ENCODE measurements at places on chromosomes 6 and 20. TPM values are rescaled to one million over a fixed set of nuclear protein-coding genes. Genes with fewer than 3 reads are reported as not detected.

COL11A2 gene
- total RNA-seq: 0.91 TPM

HDGFL1 gene
- not detected for total RNA-seq

OOEP gene
- total RNA-seq: not detected

TXLNB gene
- total RNA-seq: 0.04 TPM

PHF20 gene
- total RNA-seq: 14.2 TPM

RAET1L gene
- total RNA-seq: not detected

TMC2 gene
- not detected for total RNA-seq

ABCC10 gene
- 6.4 TPM for total RNA-seq

IRAK1BP1 gene
- 1.1 TPM for total RNA-seq

KCNK16 gene
- not detected for total RNA-seq

WFDC5 gene
- not detected for total RNA-seq

ADGB gene
- not detected for total RNA-seq

KCNG1 gene
- 0.51 TPM for total RNA-seq

FILIP1 gene
- 2.2 TPM for total RNA-seq

ERVFRD-1 gene
- total RNA-seq: not detected

PSORS1C1 gene
- 0.07 TPM for total RNA-seq

HCK gene
- 5.9 TPM for total RNA-seq

OR2H1 gene
- total RNA-seq: not detected

GHRH gene
- not detected for total RNA-seq

ARG1 gene
- total RNA-seq: 563 TPM

TAF8 gene
- 6.7 TPM for total RNA-seq

PGC gene
- total RNA-seq: 0.31 TPM

TMEM170B gene
- total RNA-seq: 6.1 TPM

PDYN gene
- not detected for total RNA-seq

MLIP gene
- 21.8 TPM for total RNA-seq

SLA2 gene
- total RNA-seq: 0.32 TPM

MATN4 gene
- total RNA-seq: not detected

DNAAF9 gene
- total RNA-seq: 4.9 TPM

BPIFB1 gene
- total RNA-seq: not detected

RIPPLY2 gene
- not detected for total RNA-seq

TCP11 gene
- total RNA-seq: not detected
